A549 (cell line): ENCODE measurements at places on chromosomes 13 and 19. TPM values are rescaled to one million over a fixed set of nuclear protein-coding genes. Genes with fewer than 3 reads are reported as not detected.

Gene TTC9B
- 0.04 TPM in 1 of 3 replicates, not detected in the others for polyA plus RNA-seq

DNA sequence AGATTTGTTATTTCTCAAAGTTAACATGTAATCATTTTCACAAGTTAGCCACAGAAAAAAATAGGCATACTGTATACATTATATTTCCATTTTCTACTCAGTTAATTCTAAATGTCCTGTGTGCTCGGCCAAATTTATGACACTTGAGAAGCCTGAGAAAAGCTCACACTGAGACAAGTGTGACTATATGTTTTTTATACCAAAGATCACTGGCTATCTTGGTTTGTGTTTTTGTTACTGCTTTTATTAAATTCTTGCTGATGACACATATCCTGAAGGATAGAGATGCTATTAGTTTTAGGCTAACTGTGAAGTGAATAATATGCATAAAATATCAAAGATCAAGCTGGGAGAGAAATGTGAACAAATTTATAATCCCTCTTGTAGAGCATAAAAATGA, 49.3 kb upstream of the IL17D start:
- no peak for DNase-seq

DNA sequence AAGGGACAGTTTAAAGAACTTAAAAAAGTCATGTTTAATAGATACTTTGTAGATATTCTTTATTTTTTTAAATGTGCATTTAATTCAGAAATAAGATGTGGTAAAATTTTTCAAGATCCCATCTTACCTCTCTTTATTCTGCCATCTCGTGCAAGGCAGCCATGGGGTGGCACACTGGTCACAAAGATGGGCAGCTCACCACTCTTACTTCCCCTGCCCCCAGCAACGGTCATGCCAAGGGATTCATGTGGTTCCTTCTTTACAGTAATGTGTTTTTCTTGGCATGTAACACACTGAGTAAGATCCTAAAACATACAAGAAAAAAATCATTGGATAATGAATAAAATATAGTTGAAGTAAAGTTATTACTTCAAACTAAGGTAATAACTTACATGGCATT, 64.2 kb downstream of the LNX2 start:
- DNase-seq = no peak

Gene CCDC8
- 0.03 to 0.08 TPM in 2 of 3 replicates, not detected in the other for polyA plus RNA-seq

DNA sequence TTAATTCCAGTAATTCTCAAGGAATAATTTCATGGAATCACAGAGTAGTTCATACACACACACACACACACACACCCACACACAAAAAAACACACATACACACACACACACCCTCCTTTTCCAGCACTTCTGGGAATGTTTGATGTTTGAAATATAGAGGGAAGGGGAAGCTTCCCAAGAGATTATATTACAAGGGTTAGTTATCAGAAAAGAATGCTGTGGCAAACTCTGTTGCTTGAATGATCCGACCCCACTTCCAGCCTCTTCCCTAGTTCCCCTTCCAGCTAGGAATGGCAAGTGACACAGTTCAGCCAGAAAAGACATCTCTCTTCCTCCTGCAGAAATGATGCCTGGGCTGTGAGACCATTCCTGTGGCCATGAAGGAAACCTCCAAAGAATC, 49.9 kb downstream of the KCTD12 start:
- no peak for DNase-seq

- DNase-seq = no peak
Observed at GRCh38 chr19:54451331-54451871, 2.4 kb downstream of the LENG8 start.

- no peak for DNase-seq
Observed at GRCh38 chr19:34172661-34173192, 423 bp downstream of the LSM14A start.

Gene IGFL4
- polyA plus RNA-seq = 1.3 to 3.1 TPM (median 2.8 TPM) in 3 replicates

GRCh38 chr13:34951528-34951927, 9.5 kb downstream of the NBEA start:
- no peak for DNase-seq

GRCh38 chr13:99962242-99962641, 9.3 kb downstream of the ZIC5 start:
- DNase-seq = no peak

DNA sequence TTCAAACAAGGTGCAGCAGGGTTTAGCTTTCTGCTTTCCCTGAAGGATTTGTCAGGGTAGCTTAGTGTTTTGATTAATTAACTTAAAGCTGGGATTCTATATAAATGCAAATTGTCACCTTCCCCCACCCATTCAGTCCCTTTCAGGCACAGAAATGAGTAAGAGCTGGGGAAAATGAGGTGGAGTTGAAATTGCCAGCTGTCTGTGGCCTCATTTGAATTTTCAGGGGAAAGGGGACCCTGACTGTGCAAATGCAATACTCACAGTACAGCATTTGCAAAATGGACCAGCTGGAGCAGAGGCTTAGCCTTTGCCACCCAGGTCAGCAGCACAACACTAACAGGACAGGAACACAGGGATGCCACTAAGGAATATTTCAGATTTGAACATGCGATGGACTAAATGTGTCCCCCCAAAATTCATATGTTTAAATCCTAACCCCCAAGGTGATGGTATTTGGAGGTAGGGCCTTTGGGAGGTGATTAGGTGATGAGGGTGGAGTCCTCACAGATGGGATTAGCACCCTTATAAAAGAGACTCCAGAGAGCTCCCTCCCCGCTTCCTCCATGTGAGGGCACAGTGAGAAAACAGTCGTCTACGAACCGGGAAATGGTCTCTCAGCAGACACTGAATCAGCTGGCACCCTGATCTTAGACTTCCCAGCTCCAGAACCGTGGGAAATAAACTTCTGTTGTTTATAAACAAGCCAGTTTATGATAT, 59.5 kb upstream of the CYSLTR2 start:
- no peak for DNase-seq

DNA sequence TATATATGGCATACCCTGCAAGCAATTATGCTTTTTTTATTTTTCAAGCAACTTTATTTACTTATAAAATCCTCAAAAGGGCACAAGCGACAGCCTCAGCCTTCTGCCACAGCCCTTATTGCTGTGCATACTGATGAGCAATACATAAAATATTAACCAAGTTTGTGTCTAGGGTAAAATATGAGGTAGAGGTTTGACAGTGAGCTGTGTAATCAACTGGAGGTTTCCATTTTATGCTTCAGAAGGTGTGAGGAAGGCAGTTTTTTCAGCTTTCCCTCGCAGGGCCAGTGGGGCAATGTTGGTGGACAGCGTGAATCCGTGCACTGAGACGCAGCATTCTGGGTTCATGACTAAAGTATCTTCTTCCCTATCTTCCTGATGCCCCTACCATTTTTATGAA, 310.4 kb downstream of the IRS2 start:
- DNase-seq = no peak
